Naive thymus-derived CD4-positive, alpha-beta T cell (primary cell): ENCODE measurements at places on chromosomes 7 and 10.

DNA sequence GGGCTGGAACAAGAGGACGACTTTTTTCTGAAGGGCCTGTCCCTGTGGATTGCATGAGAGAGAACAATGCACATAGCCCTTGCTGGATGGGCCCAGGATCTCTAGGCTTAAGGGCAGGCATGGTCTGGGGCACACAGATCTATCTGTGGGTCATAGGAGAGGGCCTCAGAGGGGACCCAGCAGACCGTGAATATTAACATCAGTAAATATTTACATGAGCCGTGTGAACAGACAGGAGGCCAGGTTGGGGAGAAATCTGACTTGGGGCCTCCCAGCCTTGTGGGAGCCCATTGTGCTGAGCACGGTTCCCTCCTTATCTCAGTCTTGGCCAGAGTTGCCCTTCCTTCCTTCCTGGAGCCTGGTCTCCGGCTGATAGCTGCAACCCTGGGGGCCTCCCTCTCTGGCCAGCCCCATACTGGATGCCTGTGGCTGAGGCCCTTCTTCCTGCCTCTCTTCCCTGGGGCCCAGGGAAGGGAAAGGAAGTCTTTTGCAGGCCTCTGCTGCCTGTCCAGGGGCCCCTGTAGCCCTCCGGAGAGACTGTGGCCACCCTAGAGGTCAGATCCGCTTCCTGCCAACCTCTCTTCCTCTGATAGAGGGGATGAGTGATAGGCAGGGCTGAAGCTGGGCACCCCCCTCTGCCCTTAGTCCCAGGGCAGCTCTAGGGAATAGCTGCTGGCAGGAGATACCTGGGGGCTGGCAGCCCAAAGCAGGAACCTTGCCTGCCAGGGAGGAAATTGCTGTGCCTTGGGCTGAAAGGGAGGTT, 44.5 kb upstream of the TRIM8 start:
- no peak for DNase-seq

DNA sequence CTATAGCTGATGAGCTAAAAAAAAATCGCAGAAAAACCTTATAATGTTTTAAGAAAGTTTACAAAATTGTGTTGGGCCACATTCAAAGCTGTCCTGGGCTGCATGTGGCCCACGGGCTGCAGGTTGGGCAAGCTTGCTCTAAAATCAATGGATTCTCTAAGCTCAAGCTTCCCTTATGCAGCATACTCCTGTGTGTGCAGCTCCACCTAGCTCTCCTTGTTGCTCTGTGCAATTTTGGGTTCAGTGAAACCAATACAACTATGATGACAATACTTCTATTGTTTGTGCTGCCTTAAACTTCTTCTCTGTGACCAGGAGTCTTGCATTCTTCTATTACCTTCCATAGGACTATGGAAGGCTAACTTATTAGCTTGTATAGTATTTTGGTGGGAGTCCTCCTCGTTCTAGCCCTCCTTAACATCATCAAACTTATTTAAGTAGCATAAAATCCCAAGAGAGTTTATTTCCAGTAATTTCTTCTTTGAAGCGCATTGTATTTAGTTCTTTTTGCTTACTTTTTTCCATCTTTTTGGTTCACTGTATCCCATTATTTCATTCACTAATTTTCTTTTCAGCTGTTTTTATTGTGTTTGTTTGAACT, 170.9 kb upstream of the SMIM30 start:
- DNase-seq, result no peak

GRCh38 chr7:23654508-23654907, 25.5 kb upstream of the FAM221A start:
- DNase-seq, result no peak

DNA sequence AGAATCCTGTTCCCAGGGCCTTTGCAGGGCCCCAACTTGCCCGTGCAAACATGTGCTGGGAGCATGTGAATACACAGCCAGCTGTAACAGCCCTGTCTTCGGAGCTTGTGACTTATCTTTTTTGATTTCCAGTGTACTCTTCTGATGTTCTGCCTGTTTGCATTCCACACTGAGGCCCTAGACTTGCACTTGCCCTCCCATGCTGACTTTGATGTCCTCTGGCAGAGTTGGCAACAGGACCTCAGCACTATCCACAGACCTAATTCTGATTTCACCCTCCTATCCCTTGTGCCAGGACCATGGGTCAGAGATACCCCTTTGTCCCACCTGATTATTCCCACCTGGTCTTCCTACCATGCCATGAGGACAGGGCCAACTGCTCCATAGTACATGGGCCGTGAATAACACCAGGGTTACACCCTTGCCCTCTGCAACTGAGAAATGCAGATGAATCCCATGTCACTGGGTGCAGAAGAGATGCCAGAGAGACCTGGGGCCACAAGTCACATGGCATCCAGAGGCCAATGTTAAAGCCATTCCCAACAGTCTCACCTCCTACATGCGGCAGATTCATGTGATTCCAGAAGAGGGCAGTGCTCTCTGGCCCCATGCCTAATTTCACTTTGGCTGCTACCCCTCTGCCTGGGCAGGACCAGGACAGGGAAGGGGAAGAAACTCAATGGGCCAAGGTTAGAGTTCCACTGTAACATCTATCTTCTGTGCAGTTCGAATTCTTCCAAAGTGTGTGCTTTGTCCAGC, 43.0 kb downstream of the SCRN1 start:
- DNase-seq, result no peak

DNA sequence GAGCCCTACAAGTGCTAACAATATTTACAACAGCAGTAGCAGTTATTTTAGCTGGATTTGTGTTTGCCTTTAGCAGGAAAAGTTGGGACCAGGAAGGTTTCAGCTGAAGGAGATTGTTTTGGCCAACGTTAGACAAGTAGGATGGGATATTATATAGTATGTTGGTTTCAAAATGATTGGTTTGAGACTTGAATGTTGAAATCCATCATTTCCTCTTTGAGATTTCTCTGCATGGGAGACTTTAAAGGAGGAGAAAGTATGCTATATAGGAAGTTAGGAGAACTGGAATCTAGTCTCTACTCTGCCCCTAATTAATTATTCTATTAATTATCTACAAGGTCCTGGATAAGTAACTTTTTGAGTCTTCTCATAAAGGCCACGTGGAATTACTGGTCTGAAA, 263.8 kb downstream of the PTEN start:
- DNase-seq, result no peak

GRCh38 chr10:91082447-91082846, 138.0 kb upstream of the PCGF5 start:
- no peak for DNase-seq

DNA sequence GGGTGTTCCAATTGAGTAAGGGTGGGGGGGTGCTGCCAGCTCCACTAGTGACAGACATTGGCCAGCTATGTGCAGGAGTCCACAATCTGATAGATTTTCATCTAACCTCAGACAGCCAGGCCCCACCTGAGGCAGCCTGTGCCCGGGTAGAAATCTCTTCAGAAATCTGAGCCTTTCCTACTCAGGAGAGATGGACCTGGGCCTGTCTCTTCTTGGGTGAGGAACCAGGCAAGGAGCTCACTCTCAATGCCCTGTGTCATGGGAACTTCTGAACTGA, 86.9 kb downstream of the UBE2H start:
- DNase-seq, result no peak
